ENCODE measurements at places on chromosomes 6 and 20. TPM values are rescaled to one million over a fixed set of nuclear protein-coding genes. Genes with fewer than 3 reads are reported as not detected.
A peak's percentile ranks its signal among the peaks of the same experiment; 100 is the strongest.

Gene SLC22A3
- 41.4 TPM for total RNA-seq

DNA sequence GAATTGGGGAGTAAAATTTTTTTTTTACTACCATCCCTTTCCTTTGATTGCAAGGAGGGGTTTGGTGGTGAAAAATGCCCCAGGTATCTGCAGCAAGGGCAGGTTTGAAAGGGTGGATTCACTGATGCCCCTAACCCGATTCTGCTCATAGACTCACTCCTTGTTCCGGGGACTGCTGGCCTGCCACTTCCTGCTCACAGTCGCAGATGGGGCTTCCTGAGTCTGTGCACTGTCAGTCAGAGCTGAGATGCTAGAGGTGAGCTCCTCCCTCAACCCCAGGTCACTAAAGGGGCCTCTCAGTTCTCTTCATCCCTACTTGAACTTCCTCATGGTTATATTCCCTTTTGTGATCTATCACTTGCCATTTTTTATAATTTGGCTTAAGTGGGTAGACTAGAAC is 357.9 kb downstream of the FARS2 start:
- no peak for DNase-seq

Gene PPP1R14C
- total RNA-seq: not detected

DNA sequence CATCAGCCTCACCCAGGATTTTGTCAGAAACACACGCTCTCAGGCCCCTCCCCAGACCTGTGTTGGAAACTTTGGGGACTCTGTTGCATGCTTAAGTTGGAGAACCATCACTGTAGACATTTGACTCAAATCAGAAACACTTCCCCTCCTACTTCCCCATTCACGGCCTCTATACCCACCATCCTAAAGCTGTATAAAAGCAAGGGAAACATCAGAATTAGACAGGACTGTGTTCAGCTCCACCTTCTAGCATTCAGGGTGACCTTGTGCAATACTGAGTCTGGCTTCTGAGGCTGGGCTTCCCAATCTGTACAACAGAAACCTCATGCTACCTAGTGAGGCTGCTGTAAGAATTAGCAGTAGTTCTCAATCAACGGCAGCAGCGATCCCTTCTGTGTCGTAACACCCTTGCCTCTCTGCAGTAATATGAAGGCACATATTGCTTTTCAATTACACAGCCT is 252.3 kb downstream of the LY86 start:
- DNase-seq: no peak

DNA sequence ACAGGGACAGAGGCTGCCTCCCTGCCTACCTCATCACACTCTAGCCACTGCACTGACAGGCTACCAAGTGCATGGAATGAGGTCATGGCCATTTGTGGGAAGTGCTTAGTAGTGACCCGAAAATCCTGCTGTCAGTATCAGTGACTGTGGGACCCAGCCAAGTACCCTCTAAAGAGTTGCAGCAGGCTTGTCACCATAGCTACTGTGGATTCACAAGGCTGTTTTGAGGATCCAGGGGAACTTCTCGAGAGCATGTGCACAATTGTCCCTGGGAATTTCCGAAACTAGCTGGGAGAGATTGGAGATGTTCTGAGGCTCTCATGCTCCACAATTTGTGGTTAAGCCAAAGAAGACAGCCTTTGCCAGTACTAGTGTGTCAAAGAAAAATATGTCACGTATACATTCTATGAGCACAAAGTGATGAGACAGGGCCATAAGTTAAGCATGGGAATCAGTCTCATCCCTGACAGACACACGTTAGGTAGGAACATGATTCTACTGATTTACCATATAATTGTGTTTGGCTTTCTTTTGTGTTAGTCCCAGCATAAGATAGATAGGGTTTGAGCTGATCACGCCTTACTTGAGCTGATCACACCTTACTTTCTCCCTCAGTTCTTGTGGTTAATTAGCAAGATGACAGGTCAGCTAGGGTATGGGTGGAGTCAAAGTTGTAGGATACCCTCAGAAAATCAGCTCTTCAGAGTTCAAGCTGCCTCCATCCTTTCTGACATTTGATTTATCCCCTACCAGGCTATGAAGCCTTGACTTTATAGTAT is 42.6 kb upstream of the TMEM170B start:
- no peak for DNase-seq

DNA sequence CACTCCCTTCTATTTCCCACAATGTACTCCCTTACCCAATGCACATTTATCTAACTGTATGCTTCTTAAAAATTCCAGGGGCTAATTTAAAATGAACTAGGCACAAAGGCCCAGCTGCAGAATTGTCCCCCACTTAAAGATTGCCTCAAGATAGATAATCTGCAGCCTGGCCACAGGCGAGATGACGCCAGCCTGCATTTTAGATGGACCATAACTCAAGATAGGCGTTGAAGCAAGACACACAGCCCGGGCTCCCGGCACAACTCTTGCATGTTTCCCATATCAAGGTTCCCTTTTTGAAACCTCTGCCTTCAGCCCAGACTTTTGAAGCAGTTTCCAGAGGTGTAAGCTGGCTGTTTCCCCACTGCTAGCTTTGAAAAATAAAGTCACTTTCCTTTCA is 3.2 kb upstream of the REPS1 start:
- no peak for DNase-seq

GRCh38 chr6:437037-437392 is 45.5 kb downstream of the IRF4 start:
- no peak for DNase-seq

DNA sequence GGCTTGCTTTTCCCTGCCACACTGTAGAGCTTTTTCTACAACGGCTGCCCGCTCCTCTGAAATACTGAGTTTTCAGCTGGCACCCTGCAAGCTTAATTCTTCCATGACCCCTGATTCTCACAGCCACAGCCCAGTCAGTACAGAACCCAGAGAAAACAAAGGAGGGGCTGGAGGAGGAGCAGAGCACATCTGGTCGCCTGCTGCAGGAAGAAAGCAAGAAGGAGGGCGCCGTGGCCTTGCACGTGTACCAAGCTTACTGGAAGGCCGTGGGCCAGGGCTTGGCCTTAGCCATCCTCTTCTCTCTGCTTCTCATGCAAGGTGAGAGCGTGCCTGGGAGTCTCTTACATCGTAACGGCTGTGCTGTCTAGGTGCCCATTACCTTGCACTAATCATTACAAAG is 11.3 kb downstream of the DLK2 start:
- no peak for DNase-seq

GRCh38 chr6:56491606-56492328 is 150.9 kb downstream of the DST start:
- no peak for DNase-seq

- no peak for DNase-seq
Observed at GRCh38 chr6:33966536-33966935, 162.7 kb upstream of the MLN start.

DNA sequence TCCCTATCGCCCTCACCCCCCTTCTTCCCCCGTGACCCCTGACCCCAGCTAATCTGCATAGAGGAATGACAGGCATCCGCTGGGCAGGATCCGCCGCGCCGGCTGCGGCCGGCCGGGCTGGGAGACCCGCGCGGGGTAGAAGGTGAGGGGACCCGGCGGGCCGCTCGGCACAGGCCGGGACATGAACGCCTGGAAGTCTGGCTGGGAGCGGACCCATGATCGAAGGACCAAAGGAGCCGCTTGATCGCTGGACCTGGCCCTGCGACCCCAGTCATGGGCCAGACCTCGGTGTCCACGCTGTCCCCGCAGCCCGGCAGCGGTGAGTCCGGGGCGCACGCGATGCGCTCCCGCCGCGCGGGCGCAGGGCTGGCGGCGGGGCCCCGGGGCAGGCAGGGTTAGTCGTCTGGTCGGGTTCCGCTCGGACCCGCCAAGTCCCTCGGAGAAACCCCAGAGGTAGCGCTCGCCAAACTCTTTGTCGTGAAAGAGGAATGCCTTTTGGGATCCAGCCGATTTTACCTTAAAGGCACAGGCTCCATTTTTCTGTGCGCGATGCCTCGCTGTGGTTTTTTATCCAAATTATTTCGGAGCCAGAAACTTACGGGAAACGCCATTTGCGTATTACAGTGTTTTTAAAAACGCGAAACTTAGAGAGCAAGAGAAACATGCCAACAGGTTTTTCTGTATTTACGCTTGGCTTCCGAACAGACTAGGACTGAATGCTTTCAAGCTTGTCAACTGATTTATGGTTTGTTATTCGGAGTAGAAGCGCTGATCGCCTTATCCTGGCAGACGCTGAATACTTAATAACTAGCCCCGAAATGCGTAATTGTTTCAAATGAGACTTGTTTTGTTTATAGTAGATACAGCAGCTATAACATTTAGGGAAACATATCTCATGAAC is at the start of gene PHACTR2:
TSS of gene PHACTR2 (plus strand) at position 75 of the 901 bp plus-strand sequence. CDS start at position 274, 199 bp downstream.
- DNase-seq: peak; percentile 87

Gene SLC32A1
- not detected for total RNA-seq

Gene ARMH2
- not detected for total RNA-seq

- DNase-seq: no peak
Observed at GRCh38 chr6:98787435-98787834, 46.9 kb upstream of the POU3F2 start.

DNA sequence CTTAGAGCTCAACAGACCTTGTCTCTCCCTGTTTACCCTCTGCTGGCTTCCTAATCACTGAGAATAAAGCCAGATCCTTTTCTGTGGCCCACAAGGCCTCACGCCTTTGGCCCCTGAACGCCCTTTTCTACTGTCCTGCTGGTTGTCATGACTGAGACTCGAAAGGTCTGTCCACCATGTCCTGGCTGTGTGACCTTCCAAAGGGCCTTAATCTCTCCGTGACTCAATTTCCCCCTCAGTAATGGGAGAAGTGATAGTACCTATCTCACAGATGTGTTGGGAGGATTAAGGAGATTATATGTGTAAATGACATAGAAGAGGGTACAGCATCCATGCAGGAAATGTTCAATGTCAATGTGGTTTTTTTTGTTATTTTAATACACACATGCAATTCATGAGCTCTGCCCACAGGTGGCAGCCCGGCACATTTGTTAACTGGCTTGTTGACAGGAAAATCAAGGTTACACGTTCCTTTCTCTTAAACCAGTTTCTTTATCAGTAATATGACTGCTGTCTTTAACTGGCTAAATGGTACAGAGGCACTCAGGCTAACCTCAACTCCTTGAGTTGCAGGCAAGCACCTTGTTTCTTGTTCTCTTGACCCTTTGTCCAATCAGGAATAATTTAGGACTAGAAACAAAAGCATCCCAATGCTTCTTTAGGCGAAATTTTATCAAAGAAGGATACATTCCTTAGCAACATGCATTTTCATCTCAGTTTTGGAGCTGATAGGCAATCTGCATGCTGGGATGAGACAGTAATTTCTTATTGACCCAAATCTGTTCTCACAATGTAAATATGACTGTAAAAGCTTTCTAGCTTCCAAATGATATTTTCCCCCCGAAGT is 16.6 kb downstream of the SLC22A1 start:
- DNase-seq: no peak

- no peak for DNase-seq
Observed at GRCh38 chr20:59873409-59873808, 60.0 kb downstream of the SYCP2 start.

- DNase-seq: no peak
Observed at GRCh38 chr6:14630016-14630415, 512.4 kb downstream of the CD83 start.

- no peak for DNase-seq
Observed at GRCh38 chr6:144395826-144396225, 110.7 kb downstream of the UTRN start.

Gene ARMC12
- 1.4 TPM for total RNA-seq

- no peak for DNase-seq
Observed at GRCh38 chr6:163395122-163395830, 19.2 kb upstream of the QKI start.

DNA sequence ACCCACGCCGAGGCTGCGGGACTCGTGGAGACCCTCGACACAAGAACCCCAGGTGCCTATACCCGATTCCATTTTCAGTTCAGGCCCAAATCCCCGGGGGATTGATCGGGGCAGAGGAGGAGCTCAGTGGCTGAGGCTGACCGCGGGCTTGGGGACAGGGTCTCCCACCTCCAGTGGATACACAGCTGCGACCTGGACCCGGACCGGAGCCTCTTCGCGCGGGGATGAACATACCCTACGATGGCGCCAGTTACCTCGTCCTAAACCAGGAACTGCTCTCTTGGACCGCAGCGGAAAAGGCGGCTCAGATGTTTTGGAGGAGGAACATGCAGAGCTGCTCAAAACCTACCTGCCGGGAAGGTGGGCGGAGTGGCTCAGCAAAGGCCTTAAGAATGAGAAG is 27.4 kb upstream of the HLA-G start:
- no peak for DNase-seq

GRCh38 chr6:104472021-104472901 is 387.5 kb downstream of the HACE1 start:
- DNase-seq: no peak

Gene SCRT2
- total RNA-seq: not detected

- DNase-seq: no peak
Observed at GRCh38 chr6:33407132-33407718, 3.6 kb upstream of the PHF1 start.

DNA sequence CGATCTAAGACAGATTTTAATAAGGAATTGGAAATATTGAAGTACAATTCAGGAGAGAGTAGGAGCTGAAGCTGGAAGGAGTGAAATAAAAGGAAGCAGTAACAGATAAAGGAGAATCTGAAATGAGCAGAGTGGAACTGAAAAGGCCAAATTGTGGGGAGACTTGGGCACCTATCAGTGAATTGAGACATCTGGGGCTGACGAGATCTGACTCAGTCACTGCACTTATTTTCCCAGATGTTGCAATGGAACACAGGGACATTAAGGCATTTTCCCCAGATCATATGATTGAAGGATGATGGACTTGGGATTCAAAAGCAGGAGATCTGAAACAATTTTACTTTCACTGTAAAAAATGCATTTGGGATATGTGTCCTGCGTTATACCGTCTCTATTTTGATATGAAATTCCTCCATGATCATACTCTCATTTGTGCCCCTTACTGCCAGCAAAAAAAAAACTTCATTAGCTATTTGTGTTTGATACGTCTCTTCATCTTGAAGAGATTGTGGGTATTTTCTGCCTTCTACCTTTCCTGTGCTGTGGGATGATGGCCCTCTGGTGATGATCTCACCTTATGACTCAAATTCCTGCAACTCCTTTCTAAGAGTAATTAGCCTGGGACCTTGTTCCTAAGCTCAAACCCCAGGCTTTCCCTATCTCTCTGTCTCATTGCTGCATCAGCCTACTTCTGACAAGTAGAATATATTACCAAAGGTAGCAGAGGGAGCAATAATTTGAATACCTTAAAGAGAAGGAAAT is 278.5 kb upstream of the MAN1A1 start:
- DNase-seq: no peak

DNA sequence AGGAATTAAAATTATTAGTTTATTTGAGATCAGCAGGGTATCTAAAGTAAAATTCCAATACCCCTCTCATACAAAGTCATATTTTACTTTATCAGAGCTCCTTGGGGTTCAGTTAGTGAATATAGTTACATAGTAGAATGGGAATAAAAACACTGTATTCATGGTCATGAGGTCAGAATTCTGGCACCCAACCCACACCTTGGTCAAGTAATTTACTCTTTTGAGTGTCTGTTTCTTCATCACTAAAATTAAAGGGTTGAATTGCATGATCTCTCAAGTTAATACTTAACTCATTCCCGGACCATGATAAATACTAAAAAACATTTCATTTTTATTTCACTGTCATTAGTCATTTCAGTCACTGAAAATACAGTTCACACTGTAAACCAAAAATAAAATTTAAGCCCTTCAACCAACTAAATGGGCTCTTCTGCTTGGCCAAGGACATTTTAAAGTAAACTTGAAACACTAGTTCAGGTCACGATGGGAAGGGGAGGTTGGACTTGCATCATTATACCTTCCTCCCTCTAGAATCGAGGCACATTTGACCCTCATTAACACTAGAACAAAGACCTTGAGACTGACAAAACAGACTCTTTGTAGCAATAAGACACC is 21.1 kb upstream of the HLA-DRB1 start:
- DNase-seq: no peak

GRCh38 chr6:90534337-90535025 is 52.4 kb downstream of the MAP3K7 start:
- no peak for DNase-seq

GRCh38 chr6:165484178-165484889 is 174.9 kb upstream of the C6orf118 start:
- DNase-seq: no peak

Data from right lobe of liver (tissue), 6 donors.